ENCODE measurements at places on chromosomes 12 and 14.

DNA sequence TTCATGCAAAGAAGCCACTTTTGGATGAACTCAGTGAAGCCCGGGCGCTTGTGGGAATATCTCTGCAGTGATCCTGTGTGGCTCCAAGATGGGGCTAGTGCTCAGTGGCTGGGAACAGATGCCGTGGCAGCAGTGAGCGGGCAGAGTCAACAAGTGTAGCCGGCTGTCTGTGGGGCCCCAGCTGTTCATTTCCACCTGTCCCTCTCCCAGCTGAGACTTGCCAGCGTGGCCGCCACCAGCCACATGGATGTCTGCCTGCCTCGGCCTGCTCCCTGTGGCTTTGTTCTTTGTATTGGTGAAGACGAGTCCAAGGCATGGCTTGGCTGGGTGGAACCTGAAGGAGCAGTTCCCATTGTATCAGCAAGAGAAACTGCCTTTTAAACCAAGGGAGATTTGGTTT is 77.3 kb downstream of the NOS1 start:
- DNase-seq: no peak

- no peak for DNase-seq
These were observed 33.3 kb upstream of the ACTN1 start for GRCh38 chr14:69012256-69012953.

DNA sequence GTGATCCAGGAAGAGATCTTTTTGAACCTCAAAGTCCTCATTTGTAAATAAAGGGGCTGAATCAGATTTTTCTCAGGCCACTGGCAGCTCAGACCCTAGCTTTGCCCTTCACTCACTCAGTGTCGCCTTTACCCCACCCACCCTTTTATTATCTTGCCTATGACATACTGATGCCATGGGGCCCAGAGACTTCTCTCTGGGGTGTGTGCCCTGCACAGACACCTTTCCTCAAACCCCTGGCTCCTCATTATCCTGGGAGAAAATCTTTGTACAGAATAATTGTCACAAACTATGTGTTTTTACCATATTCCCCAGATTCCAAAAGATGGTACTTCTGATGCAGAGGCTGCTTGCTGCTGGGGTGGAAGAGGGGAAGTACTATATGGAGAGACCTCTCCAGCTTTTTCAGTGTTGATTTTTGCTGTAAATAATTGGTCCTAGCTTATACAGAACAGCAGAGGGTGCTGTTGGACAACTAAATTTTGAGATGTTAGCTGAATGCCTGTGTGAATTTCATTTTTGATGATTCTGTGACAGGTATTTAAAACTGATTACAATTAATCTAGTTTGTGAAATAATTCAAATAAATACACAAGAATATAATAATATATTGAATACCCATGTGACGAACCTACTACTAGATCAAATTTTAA is 53.9 kb upstream of the DCD start:
- no peak for DNase-seq

DNA sequence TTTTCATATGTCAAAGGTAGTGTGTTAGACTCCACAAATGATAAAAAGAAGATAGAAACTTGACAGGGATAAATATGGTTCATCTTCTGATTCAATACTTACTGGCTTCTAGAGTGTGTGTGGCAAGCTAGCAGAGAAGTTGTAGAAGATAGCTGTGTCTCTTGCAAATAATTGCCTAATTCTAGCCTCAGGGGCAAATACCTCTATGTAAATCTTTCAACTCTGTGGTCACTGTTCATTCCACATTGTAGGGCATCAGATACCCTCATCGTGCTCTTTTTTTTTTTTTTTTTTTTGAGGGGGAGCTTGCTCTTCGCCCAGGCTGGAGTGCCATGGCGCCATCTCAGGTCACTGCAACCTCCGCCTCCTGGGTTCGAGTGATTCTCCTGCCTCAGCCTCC is 1.7 kb downstream of the OLR1 start:
- DNase-seq: no peak

GRCh38 chr12:132178316-132178715 is 34.1 kb downstream of the NOC4L start:
- no peak for DNase-seq

DNA sequence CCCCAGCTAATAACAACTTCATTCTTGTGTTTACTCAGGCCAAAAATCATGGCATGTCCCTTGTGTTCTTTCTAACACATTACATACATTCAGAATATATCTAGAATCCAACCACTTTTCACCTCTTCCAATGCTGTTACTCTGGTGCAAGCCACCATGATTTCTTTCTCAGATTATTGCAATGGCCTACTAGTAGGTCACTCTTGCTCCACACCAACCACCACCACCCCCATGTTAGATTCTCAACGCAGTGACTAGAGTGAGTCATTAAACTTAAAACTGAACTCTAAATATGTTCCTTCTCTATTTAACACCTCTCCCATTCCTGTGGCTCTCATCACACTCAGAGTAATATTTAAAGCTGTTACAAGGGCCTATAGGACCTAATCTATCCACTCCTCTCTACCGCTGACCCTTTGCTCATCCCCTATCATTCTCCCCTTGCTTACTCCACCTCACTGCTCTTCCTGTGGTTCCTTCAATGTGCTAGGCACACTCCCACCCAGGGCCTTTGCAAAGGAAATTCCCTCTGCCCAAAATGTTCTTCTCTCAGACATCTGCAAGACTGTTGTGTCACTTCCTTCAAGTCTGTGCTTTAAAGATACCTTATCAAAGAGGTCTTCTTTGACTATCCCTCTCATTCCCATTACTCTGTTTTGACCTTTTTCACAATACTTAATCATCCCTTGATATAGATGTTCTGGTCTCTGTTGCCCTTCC is 6.6 kb downstream of the RTN1 start:
- no peak for DNase-seq

GRCh38 chr12:111446631-111447570 is 41.2 kb downstream of the SH2B3 start:
- no peak for DNase-seq

GRCh38 chr12:47776471-47777143 is 3.6 kb downstream of the SLC48A1 start:
- no peak for DNase-seq

GRCh38 chr12:47988073-47989022 is 15.9 kb downstream of the COL2A1 start:
- DNase-seq: no peak

DNA sequence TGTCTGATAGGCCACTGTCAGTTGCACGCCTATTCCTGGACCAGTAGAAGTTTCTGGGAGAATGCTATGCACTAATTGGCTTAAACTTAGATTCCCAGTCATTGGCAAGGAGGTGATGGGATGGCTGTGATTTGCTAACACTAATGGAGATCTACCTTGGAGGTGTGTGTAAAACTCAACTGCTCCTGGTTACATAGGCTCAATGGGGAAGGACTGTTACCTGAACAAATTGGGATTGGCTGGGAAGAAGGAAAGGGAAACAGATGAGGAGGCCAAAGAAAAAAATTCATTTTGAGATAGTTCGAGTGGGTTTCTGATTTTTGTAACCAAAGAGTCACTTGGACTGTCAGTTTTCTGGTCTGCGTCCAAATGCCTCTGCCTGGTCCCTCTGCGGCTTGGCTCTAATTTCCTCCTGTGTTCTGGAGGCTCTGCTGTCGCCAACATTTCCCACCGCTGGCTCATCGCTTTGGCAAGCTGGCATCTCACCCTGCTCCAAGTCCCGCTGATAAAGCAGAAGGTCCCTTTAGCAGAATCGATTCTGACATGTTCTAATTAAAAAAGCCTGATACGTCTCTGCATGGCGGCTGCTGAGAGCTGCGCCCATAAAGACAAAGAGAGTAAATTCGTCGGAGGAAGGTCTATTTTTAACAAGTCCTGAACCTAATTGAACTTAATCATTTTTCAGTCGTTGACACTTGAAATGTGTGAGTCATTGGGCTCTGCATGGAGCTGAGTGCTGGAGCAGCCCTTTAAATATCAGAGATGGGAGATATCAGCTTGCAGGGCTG is 2.0 kb upstream of the CCDC63 start:
- peak; percentile 97 for DNase-seq

GRCh38 chr12:40502322-40502721 is 189.9 kb upstream of the CNTN1 start:
- no peak for DNase-seq

- DNase-seq: no peak
These were observed 7.4 kb upstream of the LLPH start for GRCh38 chr12:66137937-66138336.

- DNase-seq: no peak
These were observed 45.9 kb upstream of the BDKRB2 start for GRCh38 chr14:96158735-96159134.

DNA sequence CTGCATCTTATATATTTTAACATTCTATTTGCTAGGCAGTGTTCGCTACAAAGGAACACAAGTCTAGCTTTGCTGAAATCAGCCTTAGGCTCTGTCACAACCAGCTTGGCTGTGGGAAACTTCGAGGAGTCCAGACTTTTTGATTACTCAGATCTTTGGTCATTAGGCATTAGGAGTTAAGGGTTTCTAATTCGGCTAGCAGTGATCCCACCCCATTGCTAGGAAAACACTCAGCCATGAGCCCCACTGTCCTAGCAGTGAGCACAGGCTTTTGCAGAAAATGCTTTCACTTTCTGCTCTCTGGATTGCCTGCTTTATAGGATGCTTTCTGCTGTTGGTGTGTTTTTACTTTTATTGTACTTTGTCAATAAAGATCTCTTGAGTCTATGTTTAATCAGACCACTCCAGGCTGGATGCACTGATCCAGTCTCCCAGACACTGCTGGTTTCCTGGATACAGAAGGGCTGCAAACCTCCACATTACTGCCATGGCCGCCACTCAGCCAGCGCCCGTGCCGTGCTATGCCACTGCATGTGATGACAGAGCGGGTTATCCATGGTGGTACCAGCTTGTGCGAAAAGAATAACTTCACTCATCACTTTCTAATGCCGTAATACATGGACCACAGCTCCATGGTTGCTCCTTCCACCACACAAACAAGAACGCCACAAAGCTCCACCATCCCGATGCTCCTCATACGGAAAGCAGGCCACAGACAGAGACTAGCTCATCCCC is 41.0 kb upstream of the PYGL start:
- no peak for DNase-seq

- DNase-seq: no peak
These were observed 22.0 kb upstream of the TSPAN9 start for GRCh38 chr12:3055026-3055703.

GRCh38 chr12:62044450-62045135 is 215.6 kb upstream of the USP15 start:
- no peak for DNase-seq

GRCh38 chr14:99241325-99242010 is 30.5 kb downstream of the BCL11B start:
- peak; percentile 66 for DNase-seq

DNA sequence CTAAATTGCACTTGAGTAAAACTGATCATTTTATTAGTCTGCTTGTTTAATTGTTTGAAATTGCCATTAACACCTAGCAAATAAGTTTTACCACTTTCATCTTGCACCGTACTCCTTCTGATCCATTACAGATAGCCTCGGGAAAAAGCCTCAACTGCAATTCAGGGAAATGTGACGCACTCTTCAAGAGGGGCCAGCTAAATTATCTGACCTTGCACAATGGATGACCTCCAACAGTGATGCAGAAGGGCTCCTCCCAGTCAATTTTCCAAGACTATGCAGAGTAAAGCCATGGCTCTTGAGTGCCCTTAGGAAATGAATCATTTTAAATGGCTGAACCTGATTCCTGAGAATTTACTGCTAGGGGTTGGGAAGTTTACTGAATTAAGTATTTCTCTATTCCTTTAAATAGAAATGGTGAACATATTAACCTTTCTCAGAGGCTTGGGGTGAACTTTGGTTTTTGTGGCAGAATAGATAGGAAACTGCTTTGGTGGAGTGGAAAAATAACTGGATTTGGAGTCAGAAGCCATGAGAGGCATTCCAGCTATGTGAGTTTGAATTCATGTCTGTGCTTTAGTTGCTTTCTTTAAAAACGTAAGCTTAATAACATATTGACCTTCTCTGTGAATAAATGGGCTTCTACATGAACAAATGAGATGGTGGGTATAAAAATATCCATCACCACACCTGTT is 64.8 kb upstream of the OVCH1 start:
- DNase-seq: no peak

GRCh38 chr14:59028476-59029202 is 159.8 kb upstream of the DAAM1 start:
- DNase-seq: peak; percentile 60

GRCh38 chr14:75299059-75299458 is 20.4 kb downstream of the FOS start:
- DNase-seq: no peak

DNA sequence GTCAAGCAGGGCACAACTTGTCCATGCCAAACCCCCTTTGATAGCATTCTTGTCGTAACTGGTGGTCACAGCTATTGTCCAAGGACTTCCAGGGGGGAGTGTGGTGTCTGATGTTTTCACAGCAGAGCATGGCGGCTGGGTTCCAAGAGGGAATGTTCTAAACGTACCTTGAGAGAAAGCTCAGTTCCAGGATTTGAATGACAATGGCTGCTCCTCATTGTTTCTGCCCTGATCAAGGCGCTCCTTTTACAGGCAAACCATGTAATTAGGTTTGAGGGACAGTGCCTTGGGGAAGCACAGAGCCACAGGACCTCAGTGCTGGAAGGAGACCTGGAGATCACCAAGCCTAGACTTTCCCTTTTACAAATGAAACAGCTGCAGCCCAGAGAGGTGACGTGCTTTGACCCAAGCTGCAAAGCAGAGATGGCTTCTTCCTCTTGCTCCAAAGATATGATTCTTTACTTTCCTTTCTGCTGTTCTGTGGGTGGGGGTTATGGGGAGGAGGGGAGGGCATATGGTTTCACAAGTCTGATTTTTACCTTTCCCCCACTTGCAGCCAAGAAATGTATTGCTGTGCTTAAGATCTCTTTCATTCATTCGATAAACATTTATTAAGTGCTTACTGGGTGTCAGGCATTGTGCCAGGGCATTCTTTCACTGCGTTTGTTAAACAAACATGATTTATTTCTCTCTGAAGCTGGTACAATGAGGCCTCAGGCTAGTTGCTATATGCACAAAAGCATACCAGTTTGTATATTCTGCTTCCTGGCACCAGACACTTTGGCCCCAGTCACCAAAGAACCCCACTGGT is 172.8 kb downstream of the KTN1 start:
- DNase-seq: no peak

GRCh38 chr12:94175763-94176668 is 27.6 kb downstream of the PLXNC1 start:
- DNase-seq: no peak

DNA sequence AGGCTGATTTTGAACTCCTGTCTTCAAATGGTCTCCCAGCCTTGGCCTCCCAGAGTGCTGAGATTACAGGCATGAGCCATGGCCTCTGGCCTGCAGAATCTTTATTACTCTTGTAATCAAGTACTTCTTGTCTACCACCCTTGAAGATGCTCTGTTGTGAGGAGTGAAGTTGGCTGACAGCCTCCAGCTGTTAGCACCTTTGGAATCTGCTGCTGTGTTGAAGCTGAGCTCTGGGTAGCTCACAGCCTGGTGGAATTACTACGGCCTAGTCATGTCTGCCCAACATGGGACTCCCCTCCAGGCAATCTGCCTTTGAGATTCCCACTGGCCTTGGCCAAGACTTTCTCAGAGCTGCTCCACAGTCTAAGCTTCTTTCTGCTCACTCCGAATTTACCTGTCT is 5.8 kb upstream of the C12orf75 start:
- DNase-seq: no peak
